ENCODE measurements at places on chromosomes 11 and 22.

- H3K4me3 ChIP-seq = no peak overlapping the region
- H3K36me3 ChIP-seq = no peaks in the 10 kb centered on the region
- DNase-seq = no peak
Measured at GRCh38 chr11:111963931-111964340, 26.8 kb downstream of the DIXDC1 start.

- DNase-seq = peak; percentile 10
- peaks cover 5% of the 10 kb centered on the region for H3K36me3 ChIP-seq
Measured at GRCh38 chr11:17116117-17116516, 38.6 kb upstream of the RPS13 start.

DNA sequence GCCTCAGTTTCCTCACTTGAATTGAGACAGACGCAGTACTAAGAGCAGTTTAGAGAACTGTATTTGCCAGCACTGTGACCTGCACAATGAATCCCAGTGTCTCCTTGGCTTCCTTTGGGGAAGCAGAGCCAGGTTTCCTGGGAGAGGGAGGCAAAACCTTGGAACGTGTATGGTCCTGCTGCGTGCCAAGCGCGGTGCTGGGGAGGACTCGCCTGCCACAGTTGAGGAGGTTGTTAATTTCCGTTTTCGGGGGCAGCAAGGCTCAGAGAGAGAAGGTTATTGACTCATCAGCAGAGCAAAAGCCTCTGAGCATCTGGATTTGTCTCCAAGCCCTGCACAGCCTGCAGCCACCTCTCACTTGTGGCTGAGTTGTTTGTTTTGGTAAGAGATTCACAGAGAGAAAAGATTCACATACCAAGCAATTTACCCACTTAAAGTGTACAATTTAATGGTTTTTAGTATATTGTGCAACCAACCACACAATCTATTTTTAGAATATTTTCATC lies 10.8 kb downstream of the SYT12 start:
- H3K4me3 ChIP-seq = no peak overlapping the region
- H3K4me1 ChIP-seq = no peaks in the 10 kb centered on the region
- peaks cover 17% of the 10 kb centered on the region for H3K27me3 ChIP-seq
- DNase-seq = no peak

DNA sequence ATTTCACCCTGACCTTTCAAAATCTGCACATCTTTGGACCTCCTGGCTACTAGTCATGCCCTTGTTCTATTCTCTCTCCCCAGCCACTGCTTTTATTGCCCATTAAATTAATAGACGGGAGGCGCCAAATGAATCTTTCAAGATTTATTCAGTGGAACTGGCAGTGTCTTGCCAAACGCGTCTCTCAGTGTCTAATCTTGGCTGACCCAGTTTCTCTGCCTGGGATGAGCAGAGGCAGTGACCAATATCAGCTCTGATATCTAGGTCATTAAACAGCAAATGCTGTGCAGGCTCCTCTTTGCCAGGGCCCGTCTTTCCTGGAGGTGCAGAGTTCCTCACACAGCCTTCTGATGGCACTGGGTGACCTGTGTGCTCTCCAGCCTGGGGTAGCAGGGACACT lies 74.0 kb downstream of the TRAF6 start:
- H3K27me3 ChIP-seq = no peaks in the 10 kb centered on the region
- no peaks in the 10 kb centered on the region for H3K4me1 ChIP-seq
- no peak overlapping the region for H3K27ac ChIP-seq
- DNase-seq = no peak
- peaks cover 38% of the 10 kb centered on the region for H3K36me3 ChIP-seq

DNA sequence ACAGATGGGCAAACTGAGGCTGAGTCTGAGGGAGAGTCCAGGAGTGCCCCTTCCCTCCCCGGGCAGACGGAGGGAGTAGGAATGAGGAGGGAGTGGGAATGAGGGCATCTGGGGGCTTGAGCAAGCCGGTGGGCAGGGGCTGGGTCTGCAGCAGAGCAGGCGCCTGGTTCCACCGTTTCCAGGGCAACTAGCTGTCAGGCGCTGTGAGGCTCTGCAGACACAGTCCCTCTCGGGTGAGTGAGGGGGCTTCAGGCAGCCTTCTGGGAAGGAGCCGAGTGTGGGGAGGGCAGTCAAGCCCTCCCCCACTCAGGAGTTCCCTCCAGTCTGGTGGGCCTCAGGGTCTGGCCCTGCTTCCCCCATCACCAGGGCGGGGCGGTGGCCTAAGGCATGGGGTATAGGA lies 19.0 kb downstream of the TMEM258 start:
- DNase-seq = no peak
- H3K4me3 ChIP-seq = no peak overlapping the region
- no peak overlapping the region for H3K27ac ChIP-seq
- no peaks in the 10 kb centered on the region for H3K36me3 ChIP-seq

DNA sequence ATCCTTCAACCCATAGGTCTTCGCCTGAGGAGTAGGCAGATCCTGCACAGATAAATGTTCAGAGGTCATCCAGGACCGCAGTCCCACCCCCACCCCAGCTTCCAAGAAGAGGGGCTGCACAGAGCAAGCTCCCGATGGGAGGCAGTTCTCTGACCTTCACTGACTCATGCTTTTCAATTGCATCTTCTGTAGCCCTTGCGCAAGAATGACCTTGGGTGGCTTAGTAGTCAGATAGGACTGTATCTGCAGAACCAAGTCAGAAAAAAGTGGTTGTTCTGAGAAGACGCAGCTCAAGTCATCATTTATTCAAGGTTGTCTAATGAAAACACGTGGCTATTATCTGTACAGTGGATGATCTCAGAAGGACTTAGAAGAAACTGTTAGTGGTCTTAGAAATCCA lies 16.4 kb upstream of the GRAMD1B start:
- H3K4me1 ChIP-seq = no peaks in the 10 kb centered on the region
- DNase-seq = no peak
- H3K27me3 ChIP-seq = no peaks in the 10 kb centered on the region
- no peak overlapping the region for H3K27ac ChIP-seq
- H3K4me3 ChIP-seq = no peak overlapping the region

DNA sequence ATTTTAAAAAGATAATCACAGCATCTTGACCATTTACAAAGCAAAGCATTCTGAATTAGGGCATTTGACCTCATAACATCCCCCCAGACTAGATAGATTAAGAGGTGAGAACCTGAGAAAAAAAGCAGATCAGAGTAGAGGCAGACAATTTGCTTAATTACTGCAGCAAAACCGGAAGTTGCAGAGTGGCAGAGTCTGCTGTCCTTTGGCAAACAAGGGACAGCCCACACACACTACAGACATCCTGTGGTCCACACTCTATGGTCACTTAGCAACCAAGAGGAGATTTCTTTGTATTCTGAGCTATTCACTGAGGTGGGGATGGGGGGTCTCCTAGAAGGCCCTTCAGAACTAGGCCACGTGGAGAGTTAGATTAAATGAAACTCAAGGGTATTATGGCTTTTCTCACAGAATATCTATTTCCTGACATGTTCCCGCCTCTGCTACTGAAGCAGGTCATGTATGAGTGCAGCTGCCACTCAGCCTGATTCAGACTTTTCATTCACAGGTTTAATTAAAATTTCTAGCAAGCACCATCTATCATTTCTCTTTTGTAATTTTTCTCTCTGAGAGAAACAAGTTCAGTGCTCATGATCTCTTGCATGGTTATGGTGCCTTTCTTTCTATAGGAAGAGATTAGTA lies 48.5 kb downstream of the SVIP start:
- H3K27me3 ChIP-seq = no peaks in the 10 kb centered on the region
- H3K36me3 ChIP-seq = no peaks in the 10 kb centered on the region
- no peak overlapping the region for H3K27ac ChIP-seq
- peaks cover 5% of the 10 kb centered on the region for H3K4me1 ChIP-seq
- peak; percentile 45 for DNase-seq
- H3K4me3 ChIP-seq = no peak overlapping the region

- H3K4me1 ChIP-seq = no peaks in the 10 kb centered on the region
- no peak for DNase-seq
- H3K27me3 ChIP-seq = peaks cover 3% of the 10 kb centered on the region
- no peaks in the 10 kb centered on the region for H3K36me3 ChIP-seq
Measured at GRCh38 chr11:126637795-126638175, 282.3 kb downstream of the ST3GAL4 start.

GRCh38 chr22:33519071-33519973 lies 401.0 kb downstream of the LARGE1 start:
- peak; percentile 81 for DNase-seq
- no peaks in the 10 kb centered on the region for H3K36me3 ChIP-seq
- no peak overlapping the region for H3K27ac ChIP-seq
